ENCODE measurements at places on chromosomes 3 and 15. TPM values are rescaled to one million over a fixed set of nuclear protein-coding genes. Genes with fewer than 3 reads are reported as not detected.

Gene FSIP1
- 2.9 TPM for polyA plus RNA-seq

Gene TPRG1
- 1.2 TPM for polyA plus RNA-seq

Gene WNT5A
- polyA plus RNA-seq = 38.5 TPM

Gene GOLGA8Q
- 1.0 TPM for polyA plus RNA-seq

Gene SPG21
- polyA plus RNA-seq = 119 TPM

Gene ANKUB1
- not detected for polyA plus RNA-seq

GRCh38 chr3:189337673-189338091, 165.9 kb downstream of the TPRG1 start:
- DNase-seq = no peak

GRCh38 chr3:130702985-130703384, 43.6 kb downstream of the PIK3R4 start:
- no peak for DNase-seq

- DNase-seq = no peak
Measured at GRCh38 chr3:177197727-177198460, 612 bp upstream of the TBL1XR1 start.

- DNase-seq = no peak
Measured at GRCh38 chr15:95693917-95694316, 636.6 kb upstream of the NR2F2 start.

GRCh38 chr15:34578283-34578674, 5.2 kb downstream of the GOLGA8B start:
- DNase-seq = no peak

DNA sequence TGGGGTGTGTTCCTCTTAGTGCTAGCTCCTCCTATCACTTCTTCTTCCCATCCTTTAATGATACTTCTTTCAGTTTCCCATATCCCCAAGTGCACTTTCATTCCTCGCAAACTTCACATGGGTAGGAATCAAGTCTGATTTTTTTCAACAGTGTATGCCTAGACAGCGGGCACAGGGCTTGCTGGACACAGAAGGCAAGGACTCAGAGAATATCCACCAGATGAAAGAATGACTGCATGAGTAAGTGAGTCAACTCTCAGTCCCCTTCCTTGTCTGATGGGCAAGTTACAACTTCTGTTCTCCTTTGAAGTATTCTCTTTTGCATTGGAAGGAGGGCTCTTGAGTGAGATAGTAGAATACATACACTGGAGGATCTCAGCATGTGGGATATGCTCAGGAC, 3.1 kb upstream of the SQOR start:
- no peak for DNase-seq

DNA sequence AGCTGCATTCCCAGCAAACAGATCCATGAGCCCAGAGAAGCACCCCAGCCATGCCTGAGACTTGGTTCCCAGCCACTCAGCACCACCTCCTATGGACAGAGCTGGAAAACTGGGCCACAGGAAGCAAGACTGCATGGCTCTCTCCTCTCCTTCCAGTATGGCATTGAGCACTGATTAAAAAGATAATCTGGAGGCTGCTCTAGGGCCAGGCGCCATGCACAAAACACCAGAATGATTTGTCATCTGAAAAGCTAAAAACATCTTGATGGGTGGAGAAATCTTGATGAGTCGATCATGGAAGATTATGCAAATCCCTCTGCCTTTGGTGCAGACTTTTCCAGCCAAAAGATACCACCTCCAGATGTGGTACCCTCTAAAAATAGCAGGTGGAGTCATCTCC, 62.7 kb upstream of the MRPS22 start:
- DNase-seq = no peak

GRCh38 chr3:139222100-139222657, 121.6 kb upstream of the MRPS22 start:
- no peak for DNase-seq

GRCh38 chr3:25156626-25157025, 271.4 kb upstream of the RARB start:
- DNase-seq = no peak

GRCh38 chr3:100759159-100759558, 49.9 kb downstream of the TFG start:
- DNase-seq = no peak

GRCh38 chr3:61663356-61664104, 102.2 kb downstream of the PTPRG start:
- no peak for DNase-seq

GRCh38 chr3:72696815-72697214, 151.4 kb downstream of the SHQ1 start:
- no peak for DNase-seq

DNA sequence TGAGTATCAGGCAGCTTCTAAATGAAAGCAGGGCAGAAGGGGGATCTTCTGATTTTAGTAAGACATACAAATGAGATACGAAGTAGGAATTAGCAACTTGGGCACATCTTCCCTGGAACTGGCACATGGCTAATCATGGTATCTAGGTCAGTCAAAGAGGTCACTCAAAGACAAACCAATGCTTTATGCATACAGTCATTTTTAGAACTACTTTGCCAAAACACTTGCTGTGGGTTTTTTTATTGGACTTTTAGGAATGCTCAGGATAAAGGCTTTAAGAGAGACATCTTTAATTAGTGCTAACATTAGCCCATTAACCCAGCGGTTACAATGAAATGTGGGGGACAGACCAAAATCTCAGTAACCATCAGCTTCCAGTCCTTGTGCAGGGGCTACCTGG, 51.7 kb downstream of the GPR176 start:
- no peak for DNase-seq

DNA sequence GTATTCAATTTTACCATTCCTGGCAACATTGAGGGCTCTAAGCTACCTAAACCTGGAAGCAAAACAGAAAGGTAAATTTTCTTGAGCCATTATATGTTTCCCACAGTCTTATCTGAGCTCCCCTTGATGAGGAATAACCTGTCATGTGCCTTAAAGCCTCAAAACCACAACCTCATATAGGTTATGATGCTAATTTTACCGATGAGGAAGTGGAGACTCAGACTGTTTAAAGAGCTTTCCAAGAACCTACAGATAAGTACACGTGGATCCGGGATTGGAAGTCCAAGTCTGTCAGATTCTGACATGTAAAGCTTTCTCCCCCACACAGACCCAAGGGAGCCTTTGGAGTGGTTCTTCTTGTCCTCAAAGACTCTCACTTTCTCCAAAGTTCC, 140.5 kb downstream of the SEMA6D start:
- DNase-seq = no peak

DNA sequence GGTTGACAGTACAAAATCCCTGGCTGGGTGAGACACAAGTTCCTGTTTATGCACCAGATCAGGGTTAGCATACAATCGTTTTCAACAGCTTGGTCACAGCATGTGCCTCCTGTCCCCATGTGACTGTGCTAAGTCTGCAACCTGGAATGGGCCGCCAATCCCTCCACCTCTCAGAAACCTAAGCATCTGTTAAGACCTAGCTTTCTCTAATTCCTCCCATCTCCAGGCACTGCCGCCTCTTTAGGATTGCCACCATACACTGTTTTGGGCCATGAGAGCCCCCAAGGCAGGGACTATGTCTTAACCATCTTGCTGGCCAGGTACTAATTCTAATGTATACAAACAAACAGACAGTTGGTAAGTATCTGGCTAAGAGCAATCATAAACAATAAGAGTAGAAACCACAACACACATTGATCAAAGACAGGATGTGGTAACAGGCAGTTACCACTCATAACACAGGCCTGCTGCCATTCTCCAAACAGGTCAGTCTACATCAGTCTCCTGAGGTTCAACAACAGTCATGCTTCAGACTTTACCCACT, 25.6 kb downstream of the SEC22C start:
- no peak for DNase-seq

DNA sequence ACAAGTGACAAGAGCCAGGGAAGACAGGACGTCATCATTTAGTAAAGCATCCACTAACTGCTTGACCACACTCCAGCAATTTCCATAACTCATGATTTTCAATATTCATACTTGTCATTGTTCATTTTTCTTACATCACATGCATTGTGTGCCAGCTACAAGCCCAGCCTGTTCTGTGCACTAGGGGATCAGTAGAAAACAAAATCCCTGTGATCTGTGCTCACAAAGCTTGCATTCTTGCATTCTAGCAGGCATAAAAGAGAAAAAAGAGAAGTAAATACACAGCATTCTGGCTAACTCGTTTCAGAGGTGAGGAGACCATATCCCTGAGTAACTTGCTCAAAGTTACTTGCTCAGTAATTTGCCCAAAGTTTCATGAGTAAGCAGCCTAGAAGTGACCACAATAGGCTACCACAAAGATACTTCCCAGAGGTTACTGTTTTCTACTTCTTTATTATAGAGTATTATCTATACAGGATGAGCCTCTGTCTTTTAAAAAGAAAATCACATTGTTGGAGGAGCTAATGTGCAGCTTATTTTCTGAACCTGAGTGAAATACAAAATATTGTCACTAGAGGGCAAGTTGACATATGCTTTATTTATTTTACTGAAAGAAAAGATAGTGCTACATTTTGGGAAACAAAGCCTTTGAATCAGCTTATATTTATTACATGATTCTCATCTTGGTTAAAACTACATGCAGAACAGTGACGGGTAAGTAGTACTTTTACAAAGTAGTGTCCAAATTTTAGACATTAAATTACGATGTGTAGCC, 701.4 kb upstream of the LMCD1 start:
- DNase-seq = no peak

DNA sequence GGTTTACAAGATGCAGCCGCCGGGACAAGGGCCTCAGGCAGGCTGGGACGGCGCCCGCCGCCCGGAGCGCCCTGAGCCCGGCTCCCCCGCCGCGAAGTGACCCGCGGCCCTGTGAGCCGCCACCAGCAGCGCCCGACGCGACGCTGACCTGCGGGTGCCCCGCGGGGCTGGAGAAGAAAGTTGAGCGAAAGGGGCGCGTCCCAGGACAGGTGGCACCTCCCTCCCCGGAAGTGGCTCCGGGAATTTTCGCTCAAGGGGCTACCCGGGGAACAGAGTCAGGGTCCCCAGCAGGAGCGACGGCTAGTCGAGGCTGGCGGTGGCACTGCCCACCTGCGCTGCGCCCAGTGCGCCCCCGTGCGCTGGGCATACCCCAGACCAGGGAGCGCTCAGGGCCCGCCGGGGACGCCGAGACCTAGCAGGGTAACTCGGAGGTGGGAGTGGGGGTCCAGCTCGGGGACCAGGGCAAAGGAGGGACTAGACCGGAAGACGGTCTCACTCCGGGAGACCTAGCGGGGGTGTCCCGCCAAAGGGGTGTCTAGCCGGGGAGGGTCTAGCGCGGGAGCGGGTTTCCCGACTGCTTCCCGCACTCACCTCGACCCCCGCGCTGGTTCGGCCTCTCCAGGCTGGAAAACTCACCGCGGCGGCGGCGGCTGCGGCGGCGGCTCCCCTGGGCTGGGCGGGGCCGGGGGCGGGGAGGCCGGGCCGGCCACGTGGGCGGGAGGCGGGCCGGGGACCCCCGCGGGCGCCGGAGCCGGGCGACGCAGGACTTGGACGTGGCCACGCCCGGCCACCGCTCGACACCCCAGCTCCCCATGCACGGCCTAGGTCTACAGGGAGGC, 18.4 kb downstream of the SPATA12 start:
- DNase-seq = no peak

DNA sequence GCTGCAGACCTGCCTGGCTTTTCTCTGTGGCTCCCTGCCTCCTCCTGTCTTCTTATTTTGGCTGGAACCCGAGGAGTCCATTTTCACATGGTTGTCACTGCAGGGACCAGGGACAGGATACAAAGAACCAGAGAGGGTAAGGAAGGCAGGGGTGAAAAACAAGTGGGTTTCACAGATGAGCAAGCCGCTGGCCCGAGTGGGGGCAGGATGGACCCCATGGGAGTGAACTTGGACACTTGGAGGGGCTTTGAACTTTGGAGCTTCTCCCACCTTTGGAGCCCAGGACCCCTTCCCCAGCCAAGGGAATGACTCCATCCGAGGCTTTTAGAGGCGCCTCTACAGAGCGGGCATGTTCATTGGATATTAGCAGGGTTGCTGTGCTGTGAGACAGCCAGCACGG, 26.9 kb upstream of the ADCY5 start:
- DNase-seq = no peak

- DNase-seq = no peak
Measured at GRCh38 chr3:86948822-86949221, 42.1 kb downstream of the VGLL3 start.

DNA sequence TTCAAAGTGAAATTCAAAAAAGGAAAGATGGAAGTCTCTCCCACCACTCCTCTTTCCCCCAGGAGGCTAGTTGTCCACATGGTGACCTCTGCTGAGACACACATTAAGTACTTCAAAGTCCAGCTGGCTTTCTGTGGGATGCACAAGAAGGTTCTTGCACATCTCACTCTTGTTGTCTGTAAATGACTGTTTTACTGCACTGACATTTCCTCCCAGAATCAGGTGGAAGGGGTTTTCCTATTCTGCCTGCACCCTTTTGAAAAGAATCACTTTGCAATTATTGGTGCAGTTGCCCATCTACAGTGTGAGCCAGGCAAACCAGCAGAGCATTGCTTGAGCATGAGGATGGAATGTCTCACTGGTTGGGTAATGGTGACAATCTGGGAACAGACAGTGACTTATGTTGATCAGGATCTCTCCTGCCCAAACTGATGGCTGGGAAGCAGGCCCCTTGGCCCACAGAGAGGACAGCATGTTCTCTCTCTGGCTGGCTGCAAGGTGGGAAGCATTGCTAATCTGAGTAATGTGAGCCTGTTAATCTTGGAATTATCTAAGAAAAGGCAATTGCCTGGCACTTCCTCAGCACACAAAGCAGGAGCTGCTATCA, 347.7 kb upstream of the SATB1 start:
- no peak for DNase-seq

GRCh38 chr3:119313461-119313860, 19.3 kb downstream of the ARHGAP31 start:
- no peak for DNase-seq

DNA sequence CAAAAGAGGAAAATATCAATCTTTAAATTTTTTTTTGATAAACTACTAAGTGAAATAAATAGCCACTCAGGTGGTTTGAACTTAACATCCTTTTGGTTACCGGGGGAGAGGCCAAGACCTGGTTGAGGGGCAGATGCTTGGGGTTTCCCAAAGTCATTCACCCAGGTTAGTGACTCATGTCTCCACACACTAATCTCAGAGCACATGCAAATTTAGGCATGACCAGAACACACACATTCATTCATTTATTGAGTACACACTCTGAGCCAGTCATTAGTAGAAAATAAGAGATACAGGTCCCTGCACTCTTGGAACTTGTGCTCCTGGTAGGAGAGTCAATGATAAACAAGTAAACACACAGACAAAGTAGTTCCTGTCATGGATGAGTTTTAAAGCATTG, 7.3 kb downstream of the ILDR1 start:
- no peak for DNase-seq

DNA sequence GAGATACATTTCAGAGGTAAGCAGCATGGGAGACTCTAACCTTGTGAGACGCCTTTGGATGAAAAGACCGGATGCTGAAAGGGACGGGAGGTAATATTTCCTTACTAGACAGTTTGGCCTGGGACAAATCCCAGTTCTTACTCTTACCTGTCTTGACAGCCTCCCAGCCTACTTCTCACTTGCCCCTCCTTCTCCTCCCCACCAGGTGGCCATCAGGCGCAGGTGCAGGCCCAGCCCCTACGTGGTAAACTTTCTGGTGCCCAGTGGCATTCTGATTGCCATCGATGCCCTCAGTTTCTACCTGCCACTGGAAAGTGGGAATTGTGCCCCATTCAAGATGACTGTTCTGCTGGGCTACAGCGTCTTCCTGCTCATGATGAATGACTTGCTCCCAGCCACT, 6.3 kb downstream of the HTR3D start:
- no peak for DNase-seq

GRCh38 chr3:126110431-126111125, 26.7 kb upstream of the SLC41A3 start:
- no peak for DNase-seq
